Activated CD4-positive, alpha-beta T cell treated with anti-CD3 and anti-CD28 coated beads, Interleukin-2, Interleukin-6, amounts not matched to agents 100 ng/mL and 50 ng/mL, durations not matched to agents 16 hours and 8 hours (primary cell): ENCODE measurements at places on chromosomes 12 and 14.

GRCh38 chr12:31928246-31929026 is 30.8 kb upstream of the RESF1 start:
- DNase-seq, result peak; percentile 65

DNA sequence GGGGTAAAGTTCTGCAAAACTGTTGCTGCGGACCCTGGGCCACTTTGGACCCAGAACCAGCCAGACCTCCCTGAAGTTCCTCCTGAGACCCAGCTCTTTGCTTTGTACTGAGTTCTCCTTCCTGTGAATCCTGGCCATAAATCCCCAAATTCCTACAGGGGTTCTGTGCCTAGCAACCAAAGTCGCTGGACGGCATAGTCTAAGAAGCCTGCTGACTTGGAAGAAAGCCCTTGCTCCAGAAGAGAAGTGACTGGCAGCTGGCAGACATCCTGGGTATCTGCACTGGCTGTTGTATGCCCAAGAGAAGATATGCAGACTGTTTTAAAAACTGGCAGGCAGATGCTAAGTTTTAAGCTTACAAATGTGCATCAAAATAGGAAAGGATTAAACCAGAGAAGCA is 99.9 kb upstream of the SLC24A4 start:
- DNase-seq, result no peak

DNA sequence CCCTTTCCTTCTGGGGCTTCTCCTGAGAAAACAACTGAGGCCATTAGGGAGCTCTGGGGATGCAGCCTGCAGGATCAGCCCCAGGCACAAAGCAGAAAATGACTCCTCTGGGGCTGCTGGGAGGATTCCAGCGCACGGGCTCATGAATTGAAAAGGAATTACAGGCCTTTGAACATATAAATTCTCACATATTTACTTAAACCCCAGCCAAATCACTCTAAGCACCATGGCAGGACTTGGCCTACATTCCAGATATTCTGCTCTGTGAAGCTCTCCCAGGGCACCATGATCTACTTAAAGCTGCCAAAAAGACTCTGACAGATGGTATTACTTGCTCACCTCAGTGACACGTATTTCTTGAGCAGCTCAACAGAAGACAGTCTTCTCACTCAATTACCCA is 87.2 kb downstream of the ZFC3H1 start:
- DNase-seq, result no peak

DNA sequence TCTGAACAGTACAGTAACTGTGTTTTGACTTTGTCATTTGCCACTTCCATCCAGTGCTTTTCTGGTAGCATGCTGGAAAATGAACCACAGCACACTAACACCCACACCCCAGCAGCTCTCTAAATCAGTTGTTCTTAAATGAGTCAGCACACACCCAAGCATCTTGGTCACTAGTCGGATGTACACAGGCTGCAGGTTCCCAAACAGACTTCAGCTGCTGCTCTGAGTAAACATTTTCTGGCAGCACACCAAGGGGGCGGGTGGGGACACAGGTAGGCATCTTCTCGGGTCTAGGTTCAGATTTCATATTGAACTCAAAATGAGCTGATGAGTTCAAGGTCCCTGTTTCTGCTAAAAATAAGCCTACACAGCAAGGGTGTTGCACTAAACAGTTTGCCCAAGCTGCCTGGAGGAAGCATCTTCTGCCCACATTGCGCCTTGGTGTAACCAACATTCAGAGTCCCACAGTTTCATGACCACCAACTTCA is 39.8 kb downstream of the IFNG start:
- peak; percentile 95 for DNase-seq

GRCh38 chr12:28770322-28770721 is 378.8 kb upstream of the FAR2 start:
- no peak for DNase-seq

DNA sequence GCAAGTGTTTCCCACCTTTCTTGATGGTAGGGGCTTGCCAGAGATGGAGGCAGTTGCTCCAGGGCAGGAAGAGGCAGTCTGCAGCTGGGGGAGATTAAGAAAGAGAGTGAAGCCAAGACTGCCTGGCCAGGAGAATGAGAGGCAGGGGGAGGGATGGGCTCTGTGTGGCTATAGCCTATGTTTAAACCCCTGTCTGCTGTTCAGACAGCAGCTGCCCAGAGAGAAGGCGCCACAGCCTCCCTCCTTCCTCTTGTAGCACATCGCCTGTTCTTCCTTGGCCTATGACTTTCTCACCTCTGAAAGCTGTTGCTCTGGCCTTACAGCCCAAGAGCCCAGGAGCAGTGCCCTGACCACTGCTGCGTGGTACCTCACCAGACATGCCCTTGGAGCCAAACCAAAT is 61.7 kb downstream of the EMP1 start:
- DNase-seq, result no peak

DNA sequence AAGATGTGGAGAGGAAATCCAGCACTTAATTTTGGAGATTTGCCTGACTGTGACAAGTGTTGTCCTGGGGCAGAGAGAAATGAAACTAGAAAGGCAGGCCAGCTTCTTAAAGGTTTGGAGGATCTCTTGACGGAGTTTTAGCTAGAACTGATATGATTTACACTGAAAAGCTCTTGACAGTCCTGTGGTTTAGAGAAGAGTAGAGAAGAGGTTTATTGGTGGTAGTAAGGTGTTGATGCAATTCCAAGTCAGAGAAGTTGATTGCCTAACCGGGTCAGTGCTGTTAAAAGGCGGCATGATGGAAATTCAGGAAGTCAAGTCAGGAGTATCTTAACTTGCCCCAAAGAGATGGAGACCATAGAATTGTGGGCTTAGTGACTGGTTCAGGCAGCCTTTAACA is 89.0 kb upstream of the TRAF3 start:
- DNase-seq, result no peak

- peak; percentile 42 for DNase-seq
Observed at GRCh38 chr12:100554608-100555077, 18.8 kb upstream of the GAS2L3 start.

DNA sequence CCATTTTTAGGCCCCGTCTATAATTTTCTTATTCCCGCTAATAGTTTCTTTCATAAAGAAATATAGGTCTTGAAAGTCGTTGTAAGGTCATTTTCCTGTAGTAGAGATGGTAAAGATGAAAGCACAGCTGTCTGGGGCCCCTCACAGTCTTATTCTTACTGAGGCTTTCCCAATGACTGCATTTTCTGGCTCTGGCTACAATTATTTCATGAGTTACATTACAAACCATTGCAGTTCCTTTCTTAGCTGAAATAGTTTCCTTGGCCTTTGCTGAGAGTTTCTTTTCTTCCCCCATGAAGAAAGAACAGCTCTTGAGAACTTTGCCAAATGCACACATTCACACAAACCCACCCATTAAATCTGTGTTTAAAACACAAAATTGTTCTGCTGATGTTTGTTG is 113.0 kb downstream of the DYRK2 start:
- DNase-seq, result no peak

GRCh38 chr14:90281756-90282155 is 25.4 kb downstream of the PSMC1 start:
- DNase-seq, result no peak

GRCh38 chr12:62934239-62934798 is 631 bp downstream of the PPM1H start:
- peak; percentile 11 for DNase-seq

- DNase-seq, result no peak
Observed at GRCh38 chr14:20742132-20742531, 3.6 kb upstream of the EDDM3A start.

GRCh38 chr12:131380220-131380964 is 330.5 kb upstream of the SFSWAP start:
- DNase-seq, result no peak

GRCh38 chr14:79584679-79585078 is 626.6 kb downstream of the DIO2 start:
- no peak for DNase-seq

GRCh38 chr12:49655595-49656236 is 32.4 kb downstream of the PRPF40B start:
- no peak for DNase-seq

GRCh38 chr14:41146391-41146790 is 460.3 kb upstream of the LRFN5 start:
- no peak for DNase-seq

- DNase-seq, result peak; percentile 69
Observed at GRCh38 chr14:77139540-77140358, 1.8 kb downstream of the ZDHHC22 start.

GRCh38 chr12:54222609-54223008 is 33.8 kb upstream of the SMUG1 start:
- no peak for DNase-seq

DNA sequence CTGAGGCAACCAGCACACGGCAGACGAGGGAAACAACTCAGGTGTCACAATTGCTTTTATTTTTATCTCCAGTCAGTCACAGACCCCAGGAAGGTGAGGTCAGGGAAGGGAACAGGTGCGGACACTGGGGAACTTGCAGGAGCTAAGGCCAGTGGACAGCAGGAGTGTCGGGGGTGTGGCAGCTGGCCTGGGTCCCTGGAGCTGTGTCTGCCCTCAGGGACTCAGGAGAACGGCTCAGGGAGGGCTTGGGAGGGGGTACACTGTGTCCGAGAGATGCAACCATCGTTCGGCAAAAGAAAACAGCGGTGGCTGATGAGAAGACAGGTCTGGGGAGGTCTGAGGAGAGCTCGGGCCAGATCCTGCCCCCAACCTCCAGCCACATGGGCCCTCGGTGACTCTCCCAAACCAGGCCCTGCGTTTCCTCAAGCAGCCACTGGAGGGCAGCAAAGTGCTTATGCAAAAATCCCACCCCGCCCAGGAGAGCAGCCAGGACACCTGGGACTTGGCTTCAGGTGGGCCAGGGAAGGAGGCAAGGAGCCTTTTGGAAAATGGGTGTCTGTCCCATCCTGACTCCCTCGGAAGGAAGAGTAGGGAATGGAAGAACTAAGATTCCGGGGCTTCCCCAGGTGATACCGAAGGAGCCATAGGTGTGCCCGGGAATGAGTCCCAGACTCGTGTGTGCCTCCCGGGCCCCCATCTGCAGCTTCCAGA is 24.1 kb upstream of the BCDIN3D start:
- DNase-seq, result peak; percentile 81

DNA sequence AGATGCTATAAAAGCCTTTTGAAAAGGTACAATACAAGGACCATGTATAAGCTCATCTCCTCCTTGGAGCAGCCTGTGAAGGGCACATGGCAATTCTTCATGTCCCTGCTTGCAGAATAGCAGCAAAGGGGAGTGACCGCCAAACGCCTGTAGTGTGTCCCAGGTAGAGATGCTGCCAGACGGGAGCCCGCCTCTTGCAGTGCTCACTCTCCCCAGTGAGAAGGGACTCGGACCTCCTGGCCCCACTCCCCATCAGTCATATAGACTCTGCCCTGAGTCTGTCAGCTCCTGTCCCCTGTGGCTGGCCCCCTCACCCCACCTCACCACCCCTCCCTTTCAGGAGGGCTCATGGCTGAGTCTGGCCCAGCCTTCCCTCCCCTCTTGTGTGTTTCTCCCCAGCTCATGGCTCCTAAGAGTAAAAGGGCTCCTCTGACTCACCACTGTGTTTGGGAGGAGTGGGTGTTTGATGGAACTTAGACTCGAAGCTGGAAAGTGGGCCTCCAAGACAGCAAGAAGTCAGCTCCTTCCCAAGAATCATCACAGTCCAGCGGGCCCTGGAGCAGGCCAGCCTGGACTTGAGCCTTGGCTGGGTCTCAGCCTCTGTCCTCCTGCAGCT is 40.9 kb downstream of the DEGS2 start:
- DNase-seq, result no peak

- no peak for DNase-seq
Observed at GRCh38 chr14:101740981-101741380, 20.5 kb upstream of the PPP2R5C start.

GRCh38 chr12:31832740-31833729 is 104.2 kb upstream of the AMN1 start:
- DNase-seq, result peak; percentile 37

GRCh38 chr12:130571089-130571488 is 145.0 kb downstream of the RIMBP2 start:
- no peak for DNase-seq

DNA sequence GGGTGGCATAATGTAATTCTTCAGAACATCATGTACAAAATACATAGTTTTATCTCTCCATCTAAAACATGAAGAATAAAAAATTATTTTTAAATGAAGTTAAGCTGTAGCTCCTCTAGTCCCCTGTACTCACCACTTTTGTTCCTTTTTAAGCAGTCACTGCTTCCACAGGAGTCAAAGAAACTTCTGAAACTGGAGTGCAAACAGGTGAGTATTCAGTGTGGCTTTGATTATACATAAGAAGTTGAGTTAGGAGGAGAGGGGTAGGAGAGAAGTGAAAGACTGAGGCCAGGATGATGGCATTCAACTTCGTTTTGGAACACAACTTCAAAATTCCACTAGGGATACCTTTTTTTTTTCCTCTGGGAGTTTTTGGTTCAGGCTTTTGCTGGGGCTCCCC is 131.4 kb upstream of the CNTN1 start:
- DNase-seq, result no peak

DNA sequence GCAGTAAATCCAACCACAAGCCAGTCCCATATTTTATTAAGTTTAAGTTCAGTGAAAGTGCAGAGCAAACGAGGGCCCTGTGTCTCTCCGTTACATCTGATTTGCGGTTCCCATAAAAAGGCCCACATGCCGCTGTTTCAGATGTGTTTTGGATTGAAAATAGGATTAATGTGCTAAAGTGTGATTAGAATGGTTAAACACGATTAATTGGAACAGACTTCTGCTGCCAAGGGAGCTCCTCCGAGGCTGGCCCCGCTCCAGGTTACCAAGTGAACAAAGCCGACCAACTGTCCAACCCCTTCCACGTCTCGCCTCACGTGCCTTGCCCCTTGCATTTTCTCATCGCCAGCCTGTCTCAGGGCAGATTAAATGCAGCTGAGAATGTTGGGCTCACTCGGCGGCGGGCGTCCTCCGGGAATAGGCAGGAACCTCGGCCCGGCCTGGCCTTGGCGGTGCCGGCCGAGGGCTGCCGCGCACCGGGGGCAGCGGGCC is 166.5 kb upstream of the GSC start:
- DNase-seq, result no peak

DNA sequence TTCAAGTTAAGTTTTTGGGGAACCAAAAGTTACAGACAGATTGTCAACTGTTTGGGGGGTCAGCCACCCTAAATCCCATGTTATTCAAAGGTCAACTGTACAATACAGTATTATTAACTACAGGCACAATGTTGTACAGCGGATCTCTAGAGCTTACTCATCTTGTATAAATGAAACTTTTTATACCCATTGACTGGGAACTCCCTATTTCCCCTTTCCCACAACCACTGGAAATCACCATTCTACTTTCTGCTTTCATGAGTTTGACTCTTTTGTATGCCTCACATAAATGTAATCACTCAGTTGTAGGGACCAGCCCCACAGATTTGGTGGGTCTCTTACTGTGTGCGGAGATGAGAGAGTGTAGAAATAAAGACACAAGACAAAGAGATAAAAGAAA is 57.8 kb downstream of the SLCO1B3 start:
- DNase-seq, result no peak

GRCh38 chr12:119989731-119990381 is 820 bp downstream of the BICDL1 start:
- DNase-seq, result peak; percentile 79

DNA sequence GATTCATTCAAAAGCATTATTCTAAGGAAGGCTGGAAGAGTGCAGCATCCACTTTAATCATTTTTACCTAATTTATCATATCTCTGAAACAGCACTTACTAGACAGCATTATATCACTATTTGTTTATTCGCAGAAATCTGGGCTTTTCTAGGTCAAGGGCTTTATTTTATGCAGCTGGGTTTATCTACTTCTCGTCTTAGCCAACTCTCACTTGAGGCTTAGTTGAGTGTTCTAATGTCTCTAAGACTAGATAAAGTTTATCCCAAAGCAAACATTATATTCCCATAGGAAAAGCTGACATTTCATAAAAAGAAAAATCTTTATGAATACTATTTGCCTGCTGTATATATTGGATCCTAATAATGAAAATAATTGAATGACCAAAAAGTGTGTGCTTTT is 720.8 kb upstream of the FLRT2 start:
- no peak for DNase-seq

GRCh38 chr12:105822131-105823105 is 316.3 kb downstream of the NUAK1 start:
- no peak for DNase-seq
